ENCODE measurements at places on chromosomes 6 and 20.

DNA sequence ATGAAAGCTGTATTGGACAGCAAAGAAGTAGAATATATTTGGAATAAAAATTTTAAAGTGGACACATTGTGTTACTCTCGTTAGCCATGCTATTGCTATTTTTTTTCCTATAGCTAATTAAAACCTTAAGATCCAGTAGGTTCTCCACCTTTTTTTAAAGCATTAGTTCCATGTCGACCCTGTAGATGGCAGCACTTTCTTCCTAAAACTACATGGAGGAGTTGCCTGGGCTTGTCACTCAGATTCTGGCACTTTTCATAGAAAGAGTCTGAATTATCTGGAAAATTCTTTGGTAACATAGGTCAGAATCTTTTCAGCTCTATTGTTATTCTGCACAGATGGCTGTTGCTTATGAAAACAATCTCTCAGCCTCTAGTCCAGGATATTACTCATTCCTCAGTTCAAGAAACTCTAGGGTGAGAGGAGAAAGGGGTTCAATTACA lies 42.0 kb upstream of the ESR1 start:
- no peak overlapping the region for H3K4me3 ChIP-seq
- H3K36me3 ChIP-seq: no peaks in the 10 kb centered on the region
- H3K27ac ChIP-seq: no peak overlapping the region
- no peaks in the 10 kb centered on the region for H3K4me1 ChIP-seq
- DNase-seq: no peak
- no peaks in the 10 kb centered on the region for H3K27me3 ChIP-seq

DNA sequence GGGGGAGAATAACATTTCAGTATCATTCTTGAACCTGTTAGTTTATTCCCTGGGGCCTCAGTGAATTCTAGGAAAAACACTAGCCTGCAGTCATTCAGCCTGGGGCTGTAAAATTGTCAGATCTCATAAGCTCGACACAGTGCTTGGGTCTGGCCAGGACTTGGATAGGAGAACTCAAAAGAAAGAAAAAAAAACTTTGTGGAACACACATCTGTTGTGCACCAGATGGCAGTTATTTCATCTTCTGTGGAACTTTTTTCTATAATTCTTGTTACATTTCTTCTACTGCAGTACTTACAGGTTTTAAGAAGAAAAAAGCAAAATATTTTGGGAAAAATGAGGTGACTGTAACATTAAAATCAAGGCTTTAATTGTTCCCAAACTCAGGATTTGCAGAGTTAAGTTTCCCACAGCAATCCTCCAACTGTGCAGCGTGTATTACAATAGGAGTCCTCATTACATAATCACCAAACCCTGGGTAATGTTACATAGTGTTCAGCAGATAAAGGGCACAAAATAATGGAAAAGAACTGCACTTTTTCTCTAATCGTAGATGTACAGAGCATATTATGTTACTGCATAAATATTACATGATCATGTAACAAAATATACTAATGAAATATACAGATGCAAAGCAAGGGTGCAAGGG lies 531.1 kb upstream of the CITED2 start:
- H3K4me1 ChIP-seq: no peaks in the 10 kb centered on the region
- H3K27me3 ChIP-seq: no peaks in the 10 kb centered on the region
- no peak overlapping the region for H3K27ac ChIP-seq
- H3K4me3 ChIP-seq: no peak overlapping the region

DNA sequence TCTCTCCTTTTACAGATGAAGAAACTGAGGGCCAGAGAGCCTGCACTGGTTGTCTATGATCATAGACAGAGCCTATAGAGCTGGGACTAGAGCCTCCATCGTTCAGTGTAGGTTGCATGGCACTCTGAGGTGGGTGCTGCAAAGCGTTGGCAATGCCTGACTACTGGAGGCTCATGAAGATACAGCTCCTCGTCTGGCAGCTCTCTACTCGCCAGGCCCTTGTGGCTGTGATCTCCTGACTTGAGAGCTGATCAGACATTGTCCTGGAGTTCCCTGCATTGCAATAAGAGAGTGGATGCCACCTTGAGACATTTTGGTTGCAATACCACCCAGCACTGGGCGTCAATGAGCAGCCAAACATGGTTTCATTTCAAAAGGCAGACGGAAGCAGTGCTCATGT lies 270.1 kb upstream of the ARID1B start:
- no peaks in the 10 kb centered on the region for H3K27me3 ChIP-seq
- H3K4me3 ChIP-seq: no peak overlapping the region
- no peaks in the 10 kb centered on the region for H3K36me3 ChIP-seq
- no peaks in the 10 kb centered on the region for H3K4me1 ChIP-seq
- H3K27ac ChIP-seq: no peak overlapping the region

DNA sequence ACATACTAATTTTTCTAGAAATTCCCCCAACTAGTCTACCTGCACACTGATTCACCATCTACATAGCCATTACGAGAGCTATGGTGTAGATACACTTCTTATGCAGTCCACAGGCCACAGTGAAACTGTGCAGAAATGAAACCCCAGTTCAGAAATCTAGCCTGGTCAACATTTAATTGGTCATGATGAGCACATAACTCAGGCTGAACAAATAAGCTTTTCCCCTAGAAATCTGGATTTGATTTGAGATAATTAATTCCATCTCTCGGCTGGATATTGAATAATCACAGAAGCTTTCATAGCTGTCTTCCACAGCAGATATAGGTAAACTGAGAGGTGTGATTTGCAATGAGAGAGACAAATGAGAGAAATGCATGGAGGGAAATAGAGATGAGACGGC lies 22.6 kb upstream of the TINAG start:
- no peaks in the 10 kb centered on the region for H3K4me1 ChIP-seq
- H3K27ac ChIP-seq: no peak overlapping the region
- no peaks in the 10 kb centered on the region for H3K27me3 ChIP-seq
- H3K36me3 ChIP-seq: no peaks in the 10 kb centered on the region
- DNase-seq: no peak

DNA sequence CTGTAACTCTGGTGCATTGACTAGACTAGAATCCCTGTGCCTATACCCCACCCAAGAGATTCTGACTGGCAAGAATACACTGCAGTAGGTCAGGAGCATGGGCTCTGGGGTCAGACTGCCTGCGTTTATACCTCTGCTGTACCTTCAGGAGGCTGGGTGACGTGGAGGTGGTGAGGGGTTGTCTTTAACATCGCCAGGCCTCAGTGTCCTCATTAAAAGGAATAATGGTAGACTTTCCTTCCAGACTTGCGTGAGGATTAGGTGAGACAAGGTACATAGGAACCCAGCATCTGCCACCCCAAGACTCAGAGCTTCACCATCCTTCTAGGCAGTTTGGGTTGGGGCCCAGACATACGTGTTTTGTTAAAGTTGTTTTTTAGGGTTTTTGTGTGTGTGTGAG lies 44.3 kb downstream of the TM9SF4 start:
- DNase-seq: no peak
- H3K27me3 ChIP-seq: no peaks in the 10 kb centered on the region
- H3K4me1 ChIP-seq: no peaks in the 10 kb centered on the region
- H3K36me3 ChIP-seq: peaks cover 6% of the 10 kb centered on the region
- no peak overlapping the region for H3K27ac ChIP-seq
- no peak overlapping the region for H3K4me3 ChIP-seq

DNA sequence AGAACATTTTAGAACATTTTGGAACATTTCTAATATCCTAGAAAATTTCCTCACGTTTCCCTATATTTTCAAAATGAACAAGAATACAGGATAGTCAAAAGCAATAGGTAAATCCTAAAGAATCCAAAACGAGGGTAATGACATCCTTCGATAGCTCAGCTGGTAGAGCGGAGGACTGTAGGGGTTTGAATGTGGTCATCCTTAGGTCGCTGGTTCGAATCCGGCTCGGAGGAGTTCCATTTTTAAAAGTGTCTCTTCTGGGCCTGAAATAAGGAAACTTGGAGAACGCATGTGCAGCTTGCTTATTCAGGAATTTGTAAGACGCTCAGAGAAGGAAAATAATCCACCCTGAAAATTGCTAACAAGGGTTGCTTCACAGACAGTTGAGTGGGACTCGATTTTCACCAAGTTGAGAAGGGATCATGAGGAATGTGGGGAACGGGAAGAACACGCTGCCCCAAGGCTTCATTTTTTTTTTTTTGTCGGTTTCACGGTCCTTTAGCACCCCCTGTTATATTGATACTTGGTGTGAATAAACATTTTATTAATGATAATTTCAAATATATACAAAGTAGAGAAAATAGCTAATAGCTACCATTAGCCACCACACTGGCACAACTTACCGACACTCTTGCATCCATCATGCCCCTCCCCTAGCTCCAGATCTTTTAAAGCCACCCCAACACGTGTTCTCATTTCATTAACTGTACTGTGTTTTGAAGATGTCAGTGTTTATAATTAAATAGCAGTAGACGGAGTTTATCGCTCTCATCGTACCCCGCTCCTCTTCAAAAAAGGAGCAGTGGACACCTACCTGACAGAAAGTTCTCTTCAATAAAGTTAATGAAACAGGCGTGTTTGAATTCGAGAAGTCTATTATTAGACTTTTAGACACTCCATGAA lies 1.8 kb upstream of the ABT1 start:
- peaks cover 3% of the 10 kb centered on the region for H3K36me3 ChIP-seq
- H3K4me1 ChIP-seq: peaks cover 8% of the 10 kb centered on the region
- DNase-seq: no peak
- peak overlapping the region; percentile 89 for H3K4me3 ChIP-seq
- peaks cover 24% of the 10 kb centered on the region for H3K27me3 ChIP-seq

DNA sequence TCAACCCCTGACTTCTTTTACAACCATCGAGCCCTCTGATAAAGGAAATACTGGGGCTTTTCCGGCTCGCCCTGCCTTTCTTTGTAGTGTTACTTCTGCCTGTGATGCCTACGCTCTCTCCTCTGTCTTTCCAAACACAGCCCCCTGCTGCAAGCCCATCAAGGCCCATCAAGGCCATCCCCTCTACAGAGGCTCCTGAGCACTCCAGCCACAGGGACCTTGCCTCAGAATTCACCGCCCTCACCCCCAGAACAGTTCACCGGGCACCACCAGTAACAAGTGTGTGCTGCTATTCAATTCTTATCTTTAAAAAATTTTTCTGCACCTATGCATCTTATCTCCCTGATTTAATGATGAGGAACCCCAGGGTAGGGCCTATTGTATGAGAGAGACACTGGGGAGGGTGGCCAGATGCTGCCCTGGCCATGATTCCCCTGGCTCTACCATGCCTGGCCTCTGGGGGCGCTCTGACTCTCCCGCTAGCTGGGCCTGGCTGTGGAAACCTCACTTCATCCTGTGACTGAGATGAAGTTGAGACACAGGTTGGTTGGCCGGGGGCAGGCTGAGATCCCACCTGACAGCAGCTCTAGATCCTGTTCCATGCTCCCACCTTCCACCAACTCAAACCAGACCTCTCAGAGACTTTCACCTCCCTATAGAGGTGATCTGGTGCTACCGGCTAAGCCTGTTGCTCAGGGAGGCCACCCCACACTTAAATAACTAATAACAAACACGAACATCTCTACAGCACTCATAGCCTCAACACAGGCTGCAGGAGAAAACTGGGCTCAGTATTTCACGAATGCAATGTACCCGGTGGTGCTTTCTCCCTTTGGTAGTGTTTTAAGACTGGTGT lies 19.2 kb upstream of the GLP1R start:
- no peak for DNase-seq
- H3K27me3 ChIP-seq: peaks cover 3% of the 10 kb centered on the region
- no peak overlapping the region for H3K4me3 ChIP-seq
- H3K4me1 ChIP-seq: no peaks in the 10 kb centered on the region

GRCh38 chr6:161409353-161409752 lies 135.5 kb upstream of the AGPAT4 start:
- no peaks in the 10 kb centered on the region for H3K36me3 ChIP-seq
- H3K27ac ChIP-seq: no peak overlapping the region
- no peaks in the 10 kb centered on the region for H3K4me1 ChIP-seq
- H3K27me3 ChIP-seq: no peaks in the 10 kb centered on the region
- H3K4me3 ChIP-seq: no peak overlapping the region

- no peak for DNase-seq
- no peaks in the 10 kb centered on the region for H3K36me3 ChIP-seq
- no peaks in the 10 kb centered on the region for H3K27me3 ChIP-seq
- no peak overlapping the region for H3K4me3 ChIP-seq
- no peaks in the 10 kb centered on the region for H3K4me1 ChIP-seq
- no peak overlapping the region for H3K27ac ChIP-seq
Measured at GRCh38 chr6:16441262-16441661, 202.9 kb downstream of the GMPR start.

DNA sequence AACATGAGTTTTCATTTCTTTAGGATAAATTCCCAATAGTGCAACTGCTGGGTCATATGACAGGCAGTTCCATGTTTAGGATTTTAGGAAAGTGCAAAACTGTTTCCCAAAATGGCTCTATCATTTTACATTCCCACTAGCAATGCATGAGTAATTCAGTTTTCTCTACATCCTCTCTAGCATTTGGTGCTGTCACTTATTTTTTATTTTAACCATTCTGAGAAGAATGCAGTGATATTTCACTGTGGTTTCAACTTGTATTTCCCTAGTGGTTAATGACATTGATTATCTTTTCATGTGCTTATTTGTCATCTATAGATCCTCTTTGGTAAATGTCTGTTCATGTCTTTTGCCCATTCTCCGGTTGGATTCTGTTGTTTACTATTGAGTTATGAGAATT lies 82.7 kb downstream of the PHIP start:
- DNase-seq: no peak
- peaks cover 33% of the 10 kb centered on the region for H3K36me3 ChIP-seq
- H3K4me3 ChIP-seq: no peak overlapping the region
- H3K4me1 ChIP-seq: no peaks in the 10 kb centered on the region
- no peaks in the 10 kb centered on the region for H3K27me3 ChIP-seq

DNA sequence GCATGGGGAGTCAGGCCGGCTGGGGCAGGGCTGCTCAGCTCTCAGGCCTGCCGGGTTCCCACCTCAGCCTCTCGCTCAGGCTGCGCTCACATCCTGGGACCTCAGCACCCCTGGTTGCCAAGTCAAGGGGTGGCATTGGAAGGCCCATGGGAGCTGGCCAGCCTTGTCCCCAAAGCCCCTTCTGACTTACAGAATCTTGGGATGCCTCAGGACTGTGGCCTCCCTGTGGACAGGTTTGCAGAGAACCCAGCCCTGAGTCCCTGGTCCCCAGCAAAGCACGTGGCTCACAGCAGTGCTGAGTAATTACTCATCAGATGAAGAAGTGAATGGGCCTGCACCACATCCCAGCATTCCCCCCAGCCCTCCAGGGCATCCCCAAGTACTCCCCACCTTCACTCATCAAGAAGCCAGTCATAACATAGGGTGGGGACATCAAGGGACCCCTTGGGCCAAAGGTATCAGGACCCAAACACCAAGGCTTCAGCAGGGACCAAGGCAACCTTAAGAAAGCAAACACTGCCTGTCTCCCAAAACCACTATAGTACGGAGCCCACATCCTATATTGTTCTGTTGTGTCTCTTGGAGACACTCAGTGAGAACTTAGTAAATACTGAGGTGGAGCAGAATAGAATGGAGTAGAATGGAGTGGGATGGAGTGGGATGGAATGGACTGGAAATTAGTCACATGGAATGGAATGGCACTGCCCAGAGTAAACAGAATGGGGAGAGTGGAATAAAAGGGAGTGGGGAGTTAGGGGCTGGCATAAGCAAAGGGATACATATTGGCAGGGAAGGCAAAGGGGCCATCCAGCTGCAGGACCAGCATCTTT lies 3.6 kb downstream of the PGC start:
- H3K27ac ChIP-seq: no peak overlapping the region
- no peaks in the 10 kb centered on the region for H3K36me3 ChIP-seq
- no peak overlapping the region for H3K4me3 ChIP-seq
- no peaks in the 10 kb centered on the region for H3K4me1 ChIP-seq
- H3K27me3 ChIP-seq: no peaks in the 10 kb centered on the region
